ENCODE measurements at places on chromosomes 3 and 15.
A peak's percentile ranks its signal among the peaks of the same experiment; 100 is the strongest.

DNA sequence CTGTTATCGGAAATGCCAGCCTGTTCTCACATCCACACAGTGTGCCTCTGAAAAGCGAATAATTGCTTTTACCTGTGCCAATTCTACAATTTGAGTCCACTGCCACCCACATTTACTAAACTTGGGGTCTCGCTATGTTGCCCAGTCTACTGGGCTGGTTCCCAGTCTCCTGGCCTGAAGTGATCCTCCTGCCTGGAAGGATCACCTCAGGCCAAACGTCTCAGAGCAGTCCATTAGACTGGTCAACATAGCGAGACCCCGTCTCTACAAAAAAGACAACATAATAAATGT lies 827 bp upstream of the INO80 start:
- no peak for DNase-seq

DNA sequence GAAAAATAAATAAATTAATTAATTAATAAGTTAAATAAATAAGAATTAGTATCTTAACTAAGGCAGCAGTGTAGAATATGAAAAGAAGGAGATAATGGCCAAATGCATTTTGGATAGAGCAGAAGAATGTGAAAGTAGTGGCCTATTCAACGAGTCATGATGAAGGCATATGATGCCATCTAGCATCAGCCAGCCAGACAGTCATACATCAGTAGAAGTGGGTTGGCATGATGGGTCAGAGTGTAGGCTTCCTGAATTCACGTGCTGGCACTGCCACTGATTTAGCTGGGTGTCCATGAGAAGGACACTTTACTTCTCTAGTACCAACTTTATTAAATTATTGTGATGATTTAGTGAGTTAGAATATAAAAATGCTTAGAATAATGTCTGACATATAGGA lies 256.1 kb upstream of the ARPP21 start:
- no peak for DNase-seq

DNA sequence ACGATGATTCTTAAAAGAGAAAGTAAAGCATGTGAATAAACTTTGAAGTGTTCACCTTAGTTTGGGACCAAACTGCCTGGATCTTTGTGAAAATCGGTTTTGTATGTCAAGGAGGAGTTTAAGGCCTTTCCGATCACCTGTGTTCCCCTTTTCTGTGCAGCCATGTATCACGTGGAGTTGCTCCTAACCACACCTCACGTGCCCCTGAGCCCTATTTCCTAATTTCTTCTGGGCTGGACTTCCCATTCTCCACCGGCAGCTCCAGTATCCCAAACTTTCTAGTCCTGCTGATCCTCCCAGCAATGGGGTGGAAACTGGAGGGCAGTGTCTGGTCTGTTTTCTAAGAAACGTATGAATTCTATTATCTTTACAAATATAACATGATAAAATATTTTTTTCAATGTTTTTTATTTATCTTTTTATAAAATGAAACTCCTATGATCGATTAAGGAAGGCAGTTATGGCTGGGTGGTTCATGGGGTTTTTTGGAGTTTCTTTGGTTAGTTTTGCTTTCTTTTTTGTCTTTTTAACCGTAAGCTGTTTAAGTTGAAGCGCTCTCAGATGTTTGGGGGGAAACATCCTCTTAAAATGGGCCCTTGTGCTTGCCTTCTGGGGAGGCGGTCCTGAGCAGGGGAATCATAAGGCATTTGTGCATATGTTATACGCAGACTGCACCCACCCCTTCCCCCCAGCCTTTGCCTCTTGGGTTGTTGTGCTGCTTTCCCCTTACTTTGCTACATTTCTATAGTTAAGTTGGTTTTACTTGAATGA lies 43.6 kb upstream of the WWTR1 start:
- DNase-seq, result no peak

DNA sequence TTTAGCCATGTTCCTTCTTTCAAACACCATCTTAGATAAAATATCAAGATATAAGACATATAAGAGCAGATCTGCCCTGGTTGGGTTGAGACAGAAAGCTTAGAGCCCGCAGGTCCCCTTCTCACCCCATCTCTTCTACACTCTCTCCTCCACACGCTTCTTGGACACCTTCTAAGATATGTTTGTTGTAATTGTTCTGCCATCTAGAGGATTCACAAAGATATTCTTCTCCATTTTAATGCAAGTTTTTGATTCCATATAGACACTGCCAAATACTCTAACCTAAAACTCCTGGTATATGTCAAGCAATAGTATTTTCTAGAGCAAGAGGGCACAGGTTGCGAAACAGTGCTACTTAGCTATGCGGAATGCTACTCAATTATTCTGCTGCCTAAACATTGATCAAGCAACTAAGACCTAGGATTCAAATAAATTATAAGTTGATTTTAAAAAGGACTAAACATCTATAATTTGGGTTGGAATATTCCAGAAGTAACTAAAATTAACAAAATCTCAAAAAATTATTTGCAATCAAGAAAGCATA lies 6.8 kb downstream of the CHRM5 start:
- DNase-seq, result no peak

DNA sequence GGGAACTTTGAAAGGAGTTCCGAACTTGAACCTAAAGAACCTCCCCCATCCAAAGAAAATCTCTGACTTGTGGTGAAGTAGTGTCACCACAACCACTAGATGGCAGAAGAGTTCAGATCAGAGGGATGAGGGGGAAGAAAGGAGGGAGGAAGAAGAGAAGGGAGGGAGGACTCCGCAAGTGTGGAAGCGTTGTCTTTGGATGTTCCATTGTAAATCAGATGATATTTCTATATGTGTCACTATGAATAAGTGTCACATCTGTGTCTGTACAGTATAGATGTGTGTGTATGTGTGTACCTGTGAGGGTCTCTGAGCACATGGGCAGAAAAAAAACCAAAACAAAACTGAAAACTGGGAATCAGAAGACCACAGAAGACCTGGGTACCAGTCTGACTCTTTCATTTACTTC lies 16.9 kb downstream of the SLC24A1 start:
- peak; percentile 55 for DNase-seq

DNA sequence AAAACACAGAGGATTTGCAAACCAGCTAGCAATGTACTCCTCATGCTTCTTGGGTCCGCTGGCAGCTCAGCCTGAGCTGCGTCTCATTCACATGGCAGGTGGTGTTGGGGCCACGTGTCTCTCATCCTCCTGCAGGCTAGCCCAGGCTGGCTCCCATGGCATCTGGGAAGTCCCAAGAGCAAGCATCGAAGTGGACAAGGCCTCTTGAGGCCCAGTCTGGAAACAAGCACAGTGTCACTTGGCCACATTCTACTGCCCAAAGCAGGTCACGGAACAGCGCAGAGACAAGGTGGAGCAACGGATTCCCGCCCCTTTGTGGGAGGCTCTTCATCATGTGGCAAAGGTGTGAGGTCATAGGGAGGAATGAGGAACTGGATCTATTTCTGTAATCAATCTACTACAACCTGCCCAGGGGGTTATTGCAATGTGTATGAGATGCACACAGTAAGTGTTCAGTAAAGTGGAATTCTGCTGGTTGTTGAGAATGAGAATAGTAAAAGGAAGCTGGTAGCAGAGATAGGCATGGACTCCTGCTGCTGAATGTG lies 128.3 kb downstream of the TPRA1 start:
- DNase-seq, result no peak

DNA sequence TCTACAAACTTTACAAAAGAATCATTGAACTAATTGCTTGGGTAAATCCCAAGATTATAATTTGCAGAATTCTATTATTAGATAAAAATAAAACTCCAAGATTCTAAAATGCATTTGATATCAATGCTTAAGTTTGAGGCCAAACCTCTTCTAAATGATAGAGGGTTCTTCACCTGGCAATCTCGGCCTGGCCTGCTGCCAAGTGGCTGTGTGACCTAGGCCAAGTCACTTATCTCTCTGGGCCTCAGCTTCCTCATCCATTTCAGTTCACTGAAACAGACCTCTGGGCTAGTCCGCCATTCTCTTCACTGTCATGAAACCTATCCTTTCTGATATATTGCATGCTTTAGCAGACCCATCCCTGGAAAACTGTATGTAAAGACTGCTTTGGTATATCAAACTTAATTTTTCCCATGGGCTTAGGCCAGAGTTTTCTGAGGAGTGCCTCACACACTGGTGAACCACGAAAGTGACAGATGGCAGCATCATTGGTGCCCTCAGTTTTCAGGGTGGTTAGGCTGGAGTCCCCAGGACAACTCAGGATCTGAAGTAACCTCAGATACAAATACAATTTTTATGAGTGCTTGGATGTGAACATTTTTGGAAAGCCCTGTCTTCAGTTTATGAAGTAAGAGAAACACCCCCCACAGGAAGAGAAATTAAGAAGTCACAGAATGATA lies 21.8 kb downstream of the NUDT16 start:
- DNase-seq, result no peak

DNA sequence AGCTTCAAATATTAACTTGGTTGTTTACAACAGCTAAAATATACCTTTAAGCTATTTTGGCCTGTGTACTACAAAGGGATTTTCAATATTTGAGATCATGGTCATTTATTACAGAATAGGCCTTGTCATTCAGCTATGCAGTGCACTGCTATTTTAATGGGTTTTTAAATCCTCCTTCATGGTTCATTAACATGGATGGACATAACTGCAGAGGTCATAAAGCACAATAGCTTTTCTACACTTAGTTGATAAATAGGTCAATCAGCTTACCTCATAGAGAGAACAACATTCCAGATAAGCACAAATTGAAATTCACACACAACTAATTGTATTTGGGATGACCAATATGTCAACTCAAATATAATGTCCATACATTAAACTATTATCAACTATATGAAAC lies 403.7 kb downstream of the CNTN3 start:
- DNase-seq, result no peak

DNA sequence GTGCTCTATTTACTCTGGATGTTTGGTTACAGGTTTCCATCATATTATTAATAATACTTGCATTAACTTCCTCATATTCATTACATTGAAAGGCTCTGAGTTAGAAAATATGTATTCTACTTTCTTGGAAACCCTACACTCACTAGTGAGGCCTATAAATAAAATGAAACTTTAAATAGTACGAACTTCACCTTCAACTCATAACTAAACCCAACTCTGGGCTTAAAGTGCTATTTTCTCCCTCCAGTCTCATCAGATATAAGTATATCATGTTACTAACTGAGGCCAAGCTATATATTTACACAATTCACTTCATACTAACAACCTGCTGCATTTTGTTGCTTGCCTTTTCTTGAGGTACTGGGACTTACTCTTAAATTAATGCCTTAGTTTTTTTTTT lies 306.7 kb downstream of the TIGIT start:
- DNase-seq, result no peak

GRCh38 chr15:99257107-99257750 lies 5.9 kb downstream of the LRRC28 start:
- DNase-seq, result no peak

GRCh38 chr3:10700821-10701220 lies 115.2 kb upstream of the SLC6A11 start:
- no peak for DNase-seq

DNA sequence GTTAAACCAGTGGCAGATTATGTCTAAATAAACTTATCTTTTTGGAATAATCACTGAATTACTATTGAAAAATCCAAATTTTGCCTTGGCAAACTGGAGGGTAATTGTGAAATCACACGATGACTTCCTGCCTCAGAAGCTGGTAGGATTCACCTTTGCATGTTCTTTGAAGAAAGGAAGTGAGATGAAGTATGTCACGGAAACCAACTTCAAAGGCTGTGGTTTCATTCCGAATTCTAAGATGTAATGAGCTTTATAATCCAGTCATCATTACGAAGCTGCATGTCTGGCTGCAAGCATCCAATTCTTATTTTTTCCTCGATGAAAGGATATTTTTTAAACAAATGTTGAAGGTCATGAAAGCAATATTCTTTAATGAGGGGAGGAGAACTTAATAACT lies 15.0 kb upstream of the ZBED2 start:
- DNase-seq, result no peak

- no peak for DNase-seq
These were observed 4.3 kb upstream of the CCR4 start for GRCh38 chr3:32946973-32947788.

- peak; percentile 86 for DNase-seq
These were observed 41.6 kb downstream of the MRAS start for GRCh38 chr3:138389841-138390581.

DNA sequence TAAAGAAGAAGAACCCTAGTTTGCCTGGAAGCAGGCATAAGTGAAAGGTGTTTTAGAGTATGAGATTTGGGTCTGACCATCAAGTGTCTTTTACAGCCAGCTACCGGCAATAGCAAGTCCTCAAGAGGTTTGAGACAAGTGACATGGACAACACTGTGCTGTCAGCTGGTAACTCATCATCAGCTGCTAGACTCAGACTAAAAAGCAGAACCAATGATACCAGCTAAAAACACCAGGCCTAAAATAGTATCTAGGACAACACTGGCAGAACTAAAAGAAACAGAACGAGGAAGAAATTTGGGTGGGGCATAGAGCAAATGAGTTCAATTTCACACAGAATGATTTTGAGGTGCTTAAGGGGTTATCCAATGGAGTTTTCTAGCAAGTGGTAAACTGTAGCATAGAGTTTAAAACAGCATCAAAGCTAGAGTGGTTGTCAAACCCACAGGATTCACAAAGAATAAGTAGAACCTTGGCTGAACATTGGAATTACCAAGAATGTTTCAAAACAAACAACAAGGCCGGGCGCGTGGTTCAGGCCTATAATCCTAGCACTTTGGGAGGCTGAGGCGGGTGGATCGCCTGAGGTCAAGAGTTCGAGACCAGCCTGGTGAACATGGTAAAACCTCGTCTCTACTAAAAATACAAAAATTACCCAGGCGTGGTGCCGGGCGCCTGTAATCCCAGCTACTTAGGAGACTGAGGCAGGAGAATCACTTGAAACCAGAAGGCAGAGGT lies 3.9 kb downstream of the CIAO2A start:
- DNase-seq, result no peak

GRCh38 chr3:193805448-193805847 lies 212.4 kb downstream of the OPA1 start:
- peak; percentile 77 for DNase-seq

GRCh38 chr3:194814878-194815357 lies 129.2 kb downstream of the FAM43A start:
- no peak for DNase-seq

DNA sequence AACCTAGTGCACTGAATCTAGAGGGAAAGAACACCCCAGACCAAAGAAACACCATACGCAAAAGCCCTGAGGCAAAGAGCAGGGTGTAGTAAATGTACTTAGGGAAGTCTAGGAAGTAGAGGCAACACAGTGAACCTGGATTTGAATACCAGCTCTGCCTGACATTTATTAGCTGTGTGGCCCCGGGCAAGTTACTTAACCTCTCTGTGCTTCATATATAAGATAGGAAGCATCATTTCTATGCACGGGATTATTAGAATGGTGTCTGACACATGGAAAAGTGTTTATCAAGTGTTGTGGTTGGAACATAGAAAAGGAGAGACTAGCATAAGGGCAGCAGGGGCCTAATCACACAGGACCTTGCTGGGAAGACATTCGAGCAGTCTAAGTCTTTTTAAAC lies 132.2 kb downstream of the ERC2 start:
- DNase-seq, result no peak

- DNase-seq, result no peak
These were observed 39.3 kb upstream of the CDCP1 start for GRCh38 chr3:45185461-45185860.

DNA sequence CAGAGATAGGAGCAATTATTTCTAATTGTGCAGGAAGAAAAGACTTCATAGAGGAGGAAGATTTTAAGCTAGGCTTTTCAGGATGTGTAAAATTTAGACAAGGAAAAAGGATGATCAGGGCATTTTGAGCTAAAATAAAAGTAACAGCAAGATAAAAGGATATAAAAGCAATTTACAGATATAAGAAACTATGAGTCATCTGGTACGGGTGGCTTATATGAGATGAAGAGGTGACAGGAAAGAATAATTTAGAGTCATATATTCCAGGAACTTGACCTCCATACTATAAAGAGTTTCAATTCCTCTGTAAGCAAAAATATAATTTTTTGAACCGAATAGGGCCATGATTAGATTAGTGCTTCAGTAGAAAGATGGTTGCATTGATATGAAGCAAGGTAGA lies 273.7 kb downstream of the RBMS3 start:
- DNase-seq, result no peak

All from H54 (cell line).